Fibroblast of gingiva (primary cell): ENCODE measurements at places on chromosomes 2 and 18.

GRCh38 chr2:216603010-216603883 lies 30.0 kb upstream of the IGFBP2 start:
- DNase-seq = no peak

- no peak for DNase-seq
These were observed 34.9 kb downstream of the MEX3C start for GRCh38 chr18:51162617-51163016.

DNA sequence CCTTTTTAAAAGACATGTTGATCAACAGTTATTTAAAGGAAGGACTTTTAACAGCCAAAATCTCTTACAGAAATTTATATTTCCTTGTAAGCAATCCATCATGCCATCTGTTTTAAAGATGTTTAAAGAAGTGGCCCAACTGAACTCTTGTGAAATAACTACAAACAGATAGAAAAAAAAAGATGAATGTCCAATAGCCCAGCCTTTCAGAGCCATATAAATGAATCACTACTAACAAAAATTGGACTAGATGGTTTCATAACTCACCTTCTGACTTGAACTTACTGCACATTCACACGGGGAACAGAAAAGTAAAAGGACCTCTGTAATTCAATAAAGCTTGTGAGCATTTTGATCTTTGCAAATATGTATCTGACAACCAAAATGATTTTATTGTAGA lies 319.0 kb upstream of the CHAC2 start:
- peak; percentile 56 for DNase-seq

GRCh38 chr2:61688369-61689334 lies 150.5 kb upstream of the XPO1 start:
- no peak for DNase-seq

DNA sequence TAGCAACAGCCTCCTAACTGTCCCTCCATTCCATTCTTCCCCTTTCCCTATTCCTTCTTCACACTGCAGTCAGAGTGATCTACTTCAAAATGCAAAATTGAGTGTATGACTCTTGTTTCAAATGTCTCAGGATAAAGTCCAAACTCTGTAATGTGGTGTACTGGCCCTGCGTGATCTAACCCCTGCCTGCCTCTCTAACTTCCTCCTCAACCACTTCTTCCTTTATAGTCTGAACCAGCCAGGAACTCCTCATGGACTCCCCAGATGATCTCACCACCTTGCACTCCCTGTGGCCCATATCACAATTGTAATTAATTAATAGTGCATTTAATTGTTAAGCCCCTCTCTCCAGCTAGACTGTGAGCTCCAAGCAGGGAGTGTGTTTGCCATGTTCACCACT lies 3.1 kb upstream of the B3GNT2 start:
- DNase-seq = no peak

DNA sequence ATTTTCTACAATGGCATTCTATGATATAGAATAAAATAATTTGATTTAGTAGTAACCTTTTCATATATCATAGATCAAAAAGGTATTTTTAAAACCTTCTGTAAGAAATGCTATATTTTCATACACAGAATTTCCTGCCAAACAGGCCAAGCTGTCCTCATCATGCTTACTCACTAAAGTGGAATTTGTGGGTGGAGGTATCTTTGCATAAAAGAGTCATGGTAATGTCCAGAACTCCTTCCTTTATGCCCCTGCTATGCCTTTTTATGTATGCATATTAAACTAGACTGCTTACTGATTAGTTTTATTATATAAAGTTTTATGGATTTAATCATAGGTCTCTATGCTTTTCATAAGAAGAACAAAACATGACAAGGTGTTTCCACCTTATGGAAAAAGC lies 27.5 kb upstream of the MARCHF7 start:
- peak; percentile 10 for DNase-seq

- DNase-seq = no peak
These were observed 84.0 kb downstream of the EVA1A start for GRCh38 chr2:75476761-75477160.

GRCh38 chr2:59339121-59339836 lies 1098.2 kb upstream of the FANCL start:
- DNase-seq = no peak

DNA sequence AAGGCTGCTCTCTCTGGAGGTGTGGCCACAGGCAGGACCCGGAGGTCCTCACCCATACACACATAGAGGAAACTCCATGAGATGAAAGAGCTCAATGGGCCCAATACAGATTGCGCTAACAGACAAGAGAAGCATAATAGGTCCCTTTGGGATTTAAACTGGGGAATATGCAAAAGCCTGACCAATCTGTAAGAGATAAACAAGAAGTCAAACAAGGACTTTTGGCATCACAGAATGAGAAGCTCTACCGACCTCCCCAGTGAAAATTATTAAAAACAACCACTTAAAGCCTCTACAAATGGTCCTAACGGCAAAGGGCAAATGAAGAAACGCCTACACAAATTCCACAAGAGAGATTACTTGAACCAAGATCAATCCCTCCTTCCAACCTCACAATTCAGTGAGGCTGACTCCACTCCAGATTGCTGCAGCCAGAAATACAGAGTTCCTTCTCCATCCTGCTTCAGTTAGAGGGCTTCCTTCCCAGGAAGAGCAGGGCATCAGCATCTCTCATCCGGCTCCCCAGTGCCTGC lies 10.8 kb downstream of the IWS1 start:
- DNase-seq = peak; percentile 43

DNA sequence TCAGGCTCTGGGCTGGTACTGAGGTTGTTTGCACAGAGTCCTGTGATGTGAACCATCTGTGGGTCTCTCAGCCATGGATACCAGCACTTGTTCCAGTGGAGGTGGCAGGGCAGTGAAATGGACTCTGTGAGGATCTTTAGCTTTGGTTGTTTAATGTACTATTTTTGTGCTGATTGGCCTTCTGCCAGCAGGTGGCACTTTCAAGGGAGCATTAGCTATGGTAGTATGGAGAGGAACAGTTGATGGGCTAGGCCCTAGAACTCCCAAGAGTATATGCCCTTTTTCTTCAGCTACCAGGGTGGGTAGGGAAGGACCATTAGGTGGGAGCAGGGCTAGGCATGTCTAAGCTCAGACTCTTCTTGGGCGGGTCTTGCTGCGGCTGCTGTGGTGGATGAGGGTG lies 257.0 kb upstream of the GYPC start:
- no peak for DNase-seq

GRCh38 chr2:99697811-99698568 lies 208.2 kb upstream of the REV1 start:
- peak; percentile 23 for DNase-seq

DNA sequence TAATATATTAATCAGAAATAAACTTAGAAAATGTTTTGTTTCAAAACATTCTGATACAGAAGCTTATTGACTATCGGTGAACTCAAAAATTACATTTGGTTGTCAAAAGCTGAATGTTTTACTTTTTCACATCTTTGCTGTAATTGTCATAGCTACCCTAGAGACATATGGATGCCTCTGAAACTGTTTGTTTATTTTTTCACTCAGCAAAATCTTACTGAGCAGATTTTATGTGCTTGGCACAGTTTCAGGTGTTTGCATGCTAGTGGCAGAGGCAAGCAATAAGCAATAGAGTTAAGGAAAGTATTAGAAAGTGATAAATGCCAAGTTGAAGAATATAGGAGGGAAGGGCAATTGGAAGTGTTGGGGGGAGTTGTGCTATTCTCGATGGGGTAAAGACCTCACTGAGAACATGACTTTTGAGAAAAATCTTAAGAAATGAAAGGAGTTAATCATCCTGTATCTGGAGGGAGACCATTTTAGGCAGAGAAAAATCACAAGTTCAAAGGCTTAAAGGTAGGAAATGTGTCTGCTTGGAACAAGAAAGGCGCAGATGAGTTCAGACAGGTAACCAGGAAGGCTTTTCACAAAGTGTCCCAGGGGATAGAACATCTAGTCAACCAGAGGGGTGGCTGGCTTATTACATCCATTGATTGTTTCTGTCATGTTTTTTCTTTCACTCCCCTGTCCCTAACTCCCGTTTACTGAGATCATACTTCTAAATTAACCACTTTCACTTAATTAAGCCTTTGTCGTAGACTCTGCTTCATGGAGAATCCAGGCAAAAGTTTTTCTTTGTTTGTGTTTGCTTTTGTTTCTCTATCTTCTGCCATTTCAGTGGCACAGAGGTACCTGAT lies 27.2 kb upstream of the COBLL1 start:
- peak; percentile 54 for DNase-seq

DNA sequence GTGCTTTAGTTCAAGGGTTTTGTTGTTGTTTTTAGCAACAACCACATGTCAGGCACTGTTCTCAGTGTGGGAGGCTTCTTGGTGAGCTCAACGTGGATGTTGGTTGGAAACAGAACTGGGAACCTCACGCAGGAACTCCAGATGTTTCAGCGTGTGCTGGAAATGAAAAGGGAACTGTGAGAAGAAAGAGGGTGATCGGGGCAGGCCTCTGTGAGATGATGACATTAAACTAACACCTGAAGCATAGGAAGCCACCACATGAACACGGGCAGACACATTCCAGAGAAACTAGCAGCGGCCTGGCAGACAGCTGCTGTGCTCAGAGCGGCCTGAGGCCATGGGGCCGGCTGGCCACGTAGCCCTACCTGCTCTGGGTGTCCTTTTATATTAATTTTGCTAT lies 66.4 kb downstream of the COA5 start:
- DNase-seq = no peak

GRCh38 chr2:214264171-214264570 lies 146.7 kb upstream of the VWC2L start:
- DNase-seq = no peak

DNA sequence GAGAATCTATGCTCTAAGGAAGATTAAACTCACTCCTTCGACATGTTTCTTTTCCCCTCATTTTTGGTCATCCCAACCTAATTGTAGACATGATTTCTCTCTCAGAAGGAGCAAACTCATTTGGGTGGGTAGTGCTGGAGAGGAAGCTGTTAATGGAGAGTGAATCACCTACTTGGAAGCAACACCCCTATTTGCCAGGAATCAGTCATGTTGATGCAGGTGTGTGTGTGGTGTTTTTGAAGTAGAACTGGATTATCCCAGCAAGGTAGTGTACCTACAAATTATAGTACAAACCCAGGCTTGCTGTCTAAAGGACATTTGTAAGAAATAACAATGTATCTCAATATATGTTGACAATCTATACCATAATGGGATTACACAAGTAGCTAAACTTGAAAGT lies 186.4 kb downstream of the EPHA4 start:
- DNase-seq = no peak
